ENCODE measurements at places on chromosomes 4 and X.

- DNase-seq, result peak; percentile 16
Measured at GRCh38 chrX:7574325-7574724, 268.6 kb upstream of the VCX start.

DNA sequence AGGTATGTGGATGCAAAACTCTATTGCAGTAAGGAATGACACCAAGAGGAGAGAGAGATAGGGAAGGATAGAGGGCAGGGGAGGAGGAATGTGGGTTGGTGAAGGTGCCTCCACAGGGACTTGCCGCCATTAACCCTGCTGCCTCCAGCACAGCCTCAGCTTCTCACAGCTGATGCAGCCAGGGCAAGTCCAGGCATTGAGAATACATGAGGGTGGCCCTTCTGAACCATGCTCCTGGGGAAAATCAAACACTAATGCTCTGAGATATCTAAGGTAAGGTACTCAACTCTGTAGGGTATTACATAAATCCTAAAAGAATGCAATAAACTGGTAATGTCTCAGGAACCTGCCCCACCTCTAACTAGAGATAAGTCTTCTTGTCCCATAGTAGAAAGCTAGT, 28.7 kb downstream of the UGT2B7 start:
- no peak for DNase-seq

- DNase-seq, result no peak
Measured at GRCh38 chr4:32025851-32026459, 1305.8 kb downstream of the PCDH7 start.

DNA sequence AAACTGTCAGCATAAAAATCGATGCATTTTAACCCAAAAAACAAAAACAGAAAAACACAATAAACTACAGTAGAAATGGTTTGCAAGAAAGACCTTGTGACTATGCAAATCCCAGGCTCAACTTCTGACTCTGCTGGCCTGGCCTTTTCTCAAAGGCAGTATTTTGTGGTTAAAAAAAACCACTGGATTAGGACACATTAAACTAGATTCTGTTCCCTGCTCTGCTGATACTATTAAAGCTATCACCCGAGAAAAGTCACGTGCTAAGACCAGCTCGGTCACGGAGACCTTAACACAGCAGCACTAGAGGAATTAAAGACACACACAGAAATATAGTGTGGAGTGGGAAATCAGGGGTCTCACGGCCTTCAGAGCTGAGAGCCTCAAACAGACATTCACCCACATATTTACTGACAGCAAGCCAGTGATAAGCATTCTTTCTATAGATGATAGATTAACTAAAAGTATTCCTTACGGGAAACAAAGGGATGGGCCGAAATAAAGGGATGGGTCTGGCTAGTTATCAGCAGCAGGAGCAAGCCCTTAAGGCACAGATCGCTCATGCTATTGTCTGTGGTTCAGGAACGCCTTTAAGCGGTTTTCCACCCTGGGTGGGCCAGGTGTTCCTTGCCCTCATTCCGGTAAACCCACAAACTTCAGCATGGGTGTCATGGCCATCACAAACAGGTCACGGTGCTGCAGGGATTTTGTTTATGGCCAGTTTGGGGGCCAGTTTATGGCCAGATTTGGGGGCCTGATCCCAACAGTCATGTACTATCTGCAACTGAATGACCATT, 16.1 kb downstream of the CBR4 start:
- no peak for DNase-seq

DNA sequence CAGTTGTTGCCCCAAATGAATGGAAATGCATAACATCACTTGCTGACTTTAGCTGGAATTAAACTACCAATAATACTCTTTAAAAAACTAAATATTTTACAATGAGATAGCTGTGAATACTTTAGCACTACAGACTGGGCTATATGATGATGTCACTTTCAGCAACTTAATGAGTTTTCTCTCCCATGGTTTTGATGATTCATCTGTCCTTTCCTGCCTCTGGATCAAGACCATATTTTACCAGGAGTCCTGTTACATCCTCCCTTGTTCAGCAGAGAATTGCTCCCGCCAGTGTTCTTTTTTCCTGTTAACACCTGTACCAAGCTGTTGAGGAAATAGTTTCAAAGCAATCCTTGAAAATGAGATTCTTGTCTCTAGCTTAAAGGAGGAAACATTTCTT, 543.0 kb downstream of the SPRY1 start:
- DNase-seq, result no peak

DNA sequence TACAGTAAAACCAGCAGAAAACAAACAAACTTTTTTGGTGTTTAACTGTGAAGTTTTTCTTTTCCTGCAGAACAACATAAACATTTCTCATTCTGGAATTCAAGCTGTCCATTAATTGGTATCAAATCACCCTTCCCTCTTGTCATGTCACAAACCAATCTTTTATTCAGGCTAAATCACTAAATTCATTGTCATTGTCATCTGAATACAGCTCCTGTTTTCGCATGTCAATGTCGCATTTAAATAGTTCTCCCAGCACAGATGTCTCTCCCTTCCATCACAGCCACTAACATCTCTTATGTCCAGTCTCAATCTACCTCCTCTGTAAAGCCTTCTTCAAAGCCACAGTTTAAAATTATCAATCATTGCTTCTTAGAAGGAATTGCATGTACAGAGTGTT, 192.1 kb upstream of the PCDH10 start:
- no peak for DNase-seq

DNA sequence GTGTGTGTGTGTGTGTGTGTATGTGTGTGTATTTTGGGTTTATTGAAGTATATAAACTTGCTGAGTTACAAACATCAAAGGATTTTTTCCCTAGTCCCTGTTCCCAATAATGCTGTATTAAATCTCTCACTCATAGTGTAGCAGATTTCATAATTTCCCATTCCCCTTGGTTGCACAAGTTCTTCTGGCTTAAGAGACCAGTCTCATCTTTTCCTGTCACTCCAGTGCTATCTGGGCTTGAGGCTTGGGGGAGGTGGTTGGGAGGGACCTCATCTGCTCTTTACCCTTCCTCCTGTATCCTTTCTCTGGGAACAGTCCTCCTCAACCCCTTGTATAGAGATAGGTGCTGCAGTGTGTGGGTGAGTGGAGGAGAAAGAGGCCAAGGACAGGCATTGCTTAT, 285.4 kb upstream of the BOD1L1 start:
- no peak for DNase-seq

DNA sequence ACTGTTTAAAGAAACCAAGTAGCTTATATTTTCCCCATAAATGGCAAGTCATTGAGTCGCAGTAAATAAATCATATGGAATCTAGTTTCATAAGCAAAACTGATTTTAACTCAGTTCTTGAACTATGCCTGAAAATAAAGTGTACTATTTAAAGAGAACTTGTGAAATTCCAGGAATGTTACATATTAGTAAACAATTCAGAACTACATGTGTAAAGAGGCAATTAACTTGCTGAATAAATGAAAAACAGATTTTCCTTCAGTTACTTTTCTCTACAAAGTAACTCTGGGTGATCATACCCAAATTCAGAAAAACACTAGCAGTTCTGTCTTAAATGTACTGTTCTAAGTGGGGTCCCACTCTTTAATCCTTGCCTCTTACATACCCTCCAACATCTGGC, 236.1 kb upstream of the EDNRA start:
- no peak for DNase-seq

DNA sequence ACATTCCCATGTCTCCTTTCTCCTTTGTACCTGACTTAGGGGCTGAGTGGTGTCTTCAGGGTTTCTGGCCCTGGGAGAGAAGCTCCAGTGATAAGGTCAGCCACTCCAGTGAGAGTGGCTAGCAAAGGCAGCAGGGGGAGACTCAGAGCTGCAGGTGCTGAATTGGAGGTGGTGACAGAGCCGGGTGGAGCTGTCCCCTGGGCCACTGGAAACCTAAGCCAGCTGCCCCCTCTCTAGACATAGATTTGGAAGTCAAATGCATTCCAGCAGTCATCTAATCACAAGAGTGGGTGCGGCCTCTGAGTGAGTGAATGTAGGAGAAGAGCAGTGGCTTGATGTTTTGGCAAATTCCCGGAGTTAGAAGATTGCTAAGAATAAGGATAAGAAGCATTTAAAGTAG, 28.5 kb downstream of the TRIM2 start:
- peak; percentile 32 for DNase-seq

GRCh38 chr4:15213302-15213970, 211.2 kb downstream of the CPEB2 start:
- no peak for DNase-seq

DNA sequence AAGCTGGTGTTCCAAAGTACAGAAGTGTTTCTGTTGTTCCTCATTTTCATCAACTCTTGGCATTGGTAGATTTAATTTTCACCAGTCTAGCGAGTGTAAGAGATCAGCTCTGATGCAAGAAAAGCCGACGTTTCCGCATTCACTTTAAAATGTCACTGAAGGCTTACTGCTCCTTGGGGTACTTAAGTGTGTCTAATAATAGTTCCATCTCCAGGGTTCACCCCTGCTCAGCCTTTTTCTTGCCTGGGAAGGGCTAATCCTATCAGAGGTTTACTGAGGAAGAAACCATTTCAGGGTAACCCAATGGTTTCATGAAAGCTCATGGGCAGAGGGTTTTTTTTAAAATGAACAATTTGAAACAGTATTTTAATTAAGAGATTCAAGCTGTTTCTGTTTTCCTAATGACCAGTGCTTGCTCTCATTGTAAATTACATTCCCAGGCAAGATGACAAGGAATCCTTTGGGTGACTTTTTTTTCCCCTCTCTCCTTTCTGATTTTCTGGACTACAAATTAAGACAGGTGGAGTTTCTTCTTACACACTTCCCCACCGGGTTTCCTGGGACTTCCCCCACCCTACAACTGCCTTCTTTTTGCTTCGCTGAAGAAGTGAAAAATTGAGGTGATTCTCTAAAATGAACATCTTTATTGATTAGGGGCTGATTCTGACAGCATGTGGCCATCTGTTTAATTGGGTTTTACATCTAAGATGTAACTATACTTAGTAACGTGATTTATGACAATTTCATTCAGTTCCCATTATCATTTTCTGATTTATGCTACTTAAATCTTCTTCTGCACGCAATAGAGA, 78.7 kb upstream of the CBLL2 start:
- no peak for DNase-seq

GRCh38 chr4:47774079-47774478, 63.8 kb downstream of the CORIN start:
- no peak for DNase-seq

DNA sequence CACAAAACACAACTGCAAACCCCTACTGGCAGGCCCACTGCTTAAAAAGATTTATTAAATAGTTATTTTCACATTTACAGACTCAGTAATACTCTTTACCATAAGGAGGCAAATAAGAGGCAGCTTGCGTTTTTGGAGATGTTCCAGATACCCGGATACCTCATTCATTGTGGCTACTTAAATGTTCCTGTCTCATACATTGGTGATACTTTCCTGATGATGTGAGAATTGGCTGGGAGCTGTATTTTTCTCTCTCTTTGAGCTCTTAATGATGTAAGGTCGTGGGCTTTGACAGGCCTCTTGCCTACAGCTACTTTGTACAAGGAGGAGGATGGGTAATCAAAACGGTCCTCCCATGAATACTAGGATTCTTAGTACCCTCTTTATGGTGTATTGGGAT, 101.5 kb downstream of the AKAP4 start:
- DNase-seq, result no peak

DNA sequence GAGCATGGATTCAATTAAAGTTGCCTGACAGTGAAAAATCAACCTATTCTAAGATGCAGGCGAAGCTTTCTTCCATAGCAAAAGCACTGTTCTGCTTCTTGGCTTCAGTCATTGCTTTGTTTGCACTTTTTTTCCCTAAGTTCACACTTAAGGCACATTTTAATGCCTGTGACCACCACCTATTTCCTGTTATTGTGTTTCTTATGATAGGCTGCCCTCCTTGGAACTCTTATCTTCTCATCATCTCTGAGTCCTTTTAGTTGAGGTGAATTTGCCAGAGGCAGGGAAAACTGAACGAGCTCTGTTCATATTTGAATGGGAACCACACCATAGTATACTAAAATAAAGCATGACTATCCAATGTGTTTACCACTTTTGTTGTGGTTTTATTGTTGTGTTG, 119.8 kb downstream of the SPCS3 start:
- no peak for DNase-seq

DNA sequence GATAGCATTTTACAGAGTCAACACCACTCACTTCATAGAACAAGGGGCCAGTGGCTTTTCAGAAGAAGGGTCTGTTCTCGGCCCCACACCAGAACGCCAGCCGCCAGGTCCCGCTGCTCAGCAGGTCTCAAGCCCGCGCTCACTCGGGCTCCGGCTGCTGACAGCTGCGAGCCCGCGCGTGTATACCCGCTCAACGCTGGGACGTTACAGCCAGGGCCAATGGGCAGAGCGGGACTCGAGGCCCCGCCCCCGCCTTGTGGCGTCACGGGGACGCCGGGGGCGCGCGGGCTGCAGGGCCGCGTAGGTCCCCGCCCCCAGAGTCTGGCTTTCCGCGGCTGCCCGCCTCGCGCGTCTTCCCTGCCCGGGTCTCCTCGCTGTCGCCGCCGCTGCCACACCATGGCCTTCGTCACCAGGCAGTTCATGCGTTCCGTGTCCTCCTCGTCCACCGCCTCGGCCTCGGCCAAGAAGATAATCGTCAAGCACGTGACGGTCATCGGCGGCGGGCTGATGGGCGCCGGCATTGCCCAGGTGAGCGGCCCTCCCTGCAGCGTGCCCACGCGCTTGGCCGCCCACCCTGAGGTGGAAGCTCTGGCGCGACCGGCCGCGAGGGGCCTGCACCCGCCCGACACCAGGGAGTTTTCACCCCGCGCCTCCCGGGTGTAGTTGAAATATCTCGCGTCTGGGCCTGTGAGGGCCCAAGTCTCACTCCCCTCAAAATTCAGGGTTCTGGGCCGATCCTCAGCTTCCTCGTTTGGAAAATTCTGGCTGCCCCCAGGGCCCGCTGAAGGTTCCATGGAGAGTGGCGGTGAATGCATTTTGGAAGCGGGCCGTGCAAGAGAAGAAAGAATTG, at the start of gene HADH:
HADH (plus strand) TSS at position 353 of the 850 bp plus-strand sequence; CDS start at position 397, 44 bp downstream.
- DNase-seq, result peak; percentile 96

DNA sequence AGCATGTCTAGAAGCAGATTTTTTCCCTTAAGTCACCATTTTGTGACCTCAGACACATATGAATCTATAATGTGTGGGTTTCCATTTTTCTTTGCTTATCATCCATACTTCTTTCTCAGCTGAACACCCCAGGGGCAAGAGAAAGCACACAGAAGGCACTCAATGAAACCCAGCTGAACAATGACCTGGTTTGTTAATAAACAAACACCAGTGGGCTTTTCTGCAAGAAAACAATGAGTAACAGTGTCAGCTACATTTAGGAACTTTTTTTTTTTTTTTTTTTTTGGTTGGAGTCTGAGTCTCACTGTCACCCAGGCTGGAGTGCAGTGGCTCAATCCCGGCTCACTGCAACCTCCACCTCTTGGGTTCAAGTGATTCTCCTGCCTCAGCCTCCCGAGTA, 40.7 kb upstream of the KLF3 start:
- DNase-seq, result no peak

- no peak for DNase-seq
Measured at GRCh38 chr4:172726001-172726423, 442.6 kb upstream of the GALNT7 start.

- peak; percentile 69 for DNase-seq
Measured at GRCh38 chrX:140057001-140057411, 91.7 kb upstream of the CXorf66 start.

- DNase-seq, result no peak
Measured at GRCh38 chrX:24150898-24151297, 1.4 kb downstream of the ZFX start.

Measured in right hindlimb (tissue), 1 donor.